Fibroblast of villous mesenchyme (primary cell): ENCODE measurements at places on chromosomes 6 and 20. TPM values are rescaled to one million over a fixed set of nuclear protein-coding genes. Genes with fewer than 3 reads are reported as not detected.

DNA sequence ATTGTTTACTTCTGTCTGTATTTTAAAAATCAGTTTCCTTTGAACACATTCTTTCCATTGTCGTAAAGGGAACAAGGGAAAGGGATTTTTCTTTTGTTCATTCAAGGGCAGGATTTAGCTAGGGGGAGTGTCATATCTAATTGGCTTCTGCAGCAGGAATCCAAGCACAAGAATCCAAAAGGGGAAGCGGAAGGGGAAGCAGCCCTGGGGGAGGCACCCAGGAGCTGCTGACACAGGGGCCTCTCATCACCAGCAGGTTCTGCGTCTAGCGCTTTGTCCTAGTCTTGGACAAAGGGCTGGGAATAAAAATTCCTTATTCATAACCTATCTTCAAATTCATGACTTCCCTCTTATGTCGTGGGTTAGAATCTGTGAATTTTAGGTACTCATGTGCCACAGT is 13.7 kb downstream of the RIPK1 start:
- no peak for DNase-seq

TCF21 gene
- under 0.01 and 1.3 TPM in 2 replicates for total RNA-seq

HCRTR2 gene
- not detected in 2 replicates for total RNA-seq

- DNase-seq = peak; percentile 96
Observed at GRCh38 chr6:149941583-149942460, at the start of gene ULBP2. ULBP2 (plus strand) TSS chr6:149942014; CDS start chr6:149942073, 59 bp downstream.

DNA sequence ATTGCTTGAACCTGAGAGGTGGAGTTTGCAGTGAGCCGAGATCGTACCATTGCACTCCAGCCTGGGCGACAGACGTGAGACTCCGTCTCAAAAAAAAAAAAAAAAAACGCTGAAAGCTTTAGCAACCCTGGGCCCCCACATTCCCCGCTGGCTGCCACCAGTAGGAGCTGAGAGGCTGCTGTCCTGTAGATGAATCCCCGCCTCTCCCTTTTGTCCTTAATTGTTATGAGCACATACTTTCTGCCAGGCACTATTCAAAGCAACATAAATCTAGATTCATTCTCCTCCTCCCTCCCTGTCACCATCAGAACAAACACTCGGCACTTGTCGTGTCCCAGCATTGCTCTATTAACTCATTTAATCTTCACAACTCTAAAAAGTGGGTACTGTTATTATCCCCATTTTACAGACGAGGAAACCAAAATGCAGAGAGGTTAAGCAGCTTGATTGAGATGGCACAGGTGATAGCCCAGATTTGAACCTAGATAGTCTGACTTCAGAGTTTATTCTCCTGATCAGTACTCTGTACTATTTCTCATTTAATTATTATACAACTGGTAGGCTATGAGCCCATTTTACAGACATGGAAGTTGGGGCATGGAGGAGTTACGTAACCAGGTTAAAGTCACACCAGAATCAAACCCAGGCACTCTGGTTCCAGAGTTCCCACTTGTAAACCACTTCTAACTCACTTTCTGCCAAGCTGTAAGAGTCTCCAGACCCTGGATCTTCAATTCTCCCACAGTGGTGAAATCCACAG is 97.4 kb downstream of the EYA2 start:
- DNase-seq = no peak

SF3B5 gene
- 78.6 and 92.8 TPM in 2 replicates for total RNA-seq

SYCP2 gene
- 1.6 and 3.0 TPM in 2 replicates for total RNA-seq

ALDH5A1 gene
- total RNA-seq = 0.64 and 2.6 TPM in 2 replicates

DNA sequence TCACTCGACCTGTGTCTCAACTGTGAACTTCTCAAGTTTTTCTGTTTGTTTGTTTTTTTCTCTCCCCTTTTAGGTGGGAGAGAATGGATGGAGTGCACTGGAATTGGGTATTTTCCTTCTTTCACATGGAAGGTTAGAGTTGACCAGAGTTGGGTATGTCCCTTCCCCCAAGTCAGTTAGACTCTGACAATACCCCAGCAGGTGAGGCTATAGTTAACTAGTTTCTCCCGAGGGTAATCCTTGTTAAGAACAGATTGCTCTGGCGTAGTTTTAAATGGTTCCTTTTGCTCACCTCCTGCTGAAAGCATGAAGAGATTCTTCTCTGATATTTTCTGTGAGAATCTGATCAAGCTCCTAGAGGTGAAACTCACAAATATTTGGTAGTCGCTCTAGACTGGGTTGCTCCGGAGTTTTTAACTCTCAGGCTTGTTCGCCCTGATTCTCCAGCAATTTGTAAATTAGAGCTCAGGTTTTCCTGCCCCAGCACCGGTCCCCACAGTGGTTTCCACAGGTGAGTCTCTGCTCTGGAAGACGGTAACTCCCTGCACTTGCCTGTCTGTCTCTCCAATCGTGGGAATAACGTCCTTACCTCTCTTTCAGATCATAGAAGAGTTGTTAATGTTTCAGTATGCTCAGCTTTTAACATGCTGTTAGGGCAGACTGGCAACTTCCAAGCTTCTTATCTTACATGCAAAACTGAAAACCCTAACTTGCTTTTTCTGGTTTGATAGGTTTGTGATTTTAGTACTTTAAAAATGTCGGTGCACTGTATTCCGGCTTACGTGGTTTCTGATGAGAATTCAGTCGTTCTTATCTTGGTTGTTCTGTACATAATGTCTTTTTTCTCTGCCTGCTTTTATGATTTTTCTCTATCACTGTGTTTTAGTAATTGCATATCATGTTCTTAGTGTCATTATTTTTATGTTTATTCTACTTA is 111.2 kb upstream of the HIVEP1 start:
- DNase-seq = no peak

SOX18 gene
- under 0.01 TPM in 1 of 2 replicates, not detected in the other for total RNA-seq

BMP5 gene
- total RNA-seq = under 0.01 TPM in 1 of 2 replicates, not detected in the other

NOL4L gene
- total RNA-seq = 9.9 and 10.6 TPM in 2 replicates

- peak; percentile 91 for DNase-seq
Observed at GRCh38 chr6:16352258-16352635, 113.9 kb downstream of the GMPR start.

DNA sequence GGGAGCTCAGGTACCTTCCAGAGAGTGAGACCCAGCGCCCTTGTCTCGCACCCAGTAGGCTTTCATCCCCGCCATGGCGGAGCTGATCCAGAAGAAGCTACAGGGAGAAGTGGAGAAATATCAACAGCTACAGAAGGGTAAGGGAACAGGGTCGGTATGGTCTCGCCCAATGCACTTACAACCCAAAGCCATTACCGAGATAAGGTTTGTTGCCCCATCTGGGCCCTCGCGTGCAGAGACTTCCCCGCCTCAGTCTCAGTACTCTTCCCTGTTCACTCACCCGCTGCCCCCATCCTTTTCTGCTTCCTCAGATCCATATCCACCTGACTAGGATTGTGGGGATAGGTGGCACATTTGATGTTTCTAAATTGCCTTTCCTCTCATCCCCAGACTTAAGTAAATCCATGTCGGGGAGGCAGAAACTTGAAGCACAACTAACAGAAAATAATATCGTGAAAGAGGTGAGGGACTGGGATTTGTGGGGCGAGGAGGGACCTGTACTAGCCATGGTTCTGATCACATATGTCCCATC is 449 bp downstream of the PFDN6 start:
- DNase-seq = peak; percentile 14

ARG1 gene
- total RNA-seq = not detected in 2 replicates

PNRC1 gene
- 38.7 and 46.2 TPM in 2 replicates for total RNA-seq

CFB gene
- total RNA-seq = 3.5 and 12.1 TPM in 2 replicates

- no peak for DNase-seq
Observed at GRCh38 chr6:148109732-148110131, 232.9 kb upstream of the SASH1 start.

- DNase-seq = no peak
Observed at GRCh38 chr6:157908369-157909281, 73.0 kb upstream of the SYNJ2 start.

DNA sequence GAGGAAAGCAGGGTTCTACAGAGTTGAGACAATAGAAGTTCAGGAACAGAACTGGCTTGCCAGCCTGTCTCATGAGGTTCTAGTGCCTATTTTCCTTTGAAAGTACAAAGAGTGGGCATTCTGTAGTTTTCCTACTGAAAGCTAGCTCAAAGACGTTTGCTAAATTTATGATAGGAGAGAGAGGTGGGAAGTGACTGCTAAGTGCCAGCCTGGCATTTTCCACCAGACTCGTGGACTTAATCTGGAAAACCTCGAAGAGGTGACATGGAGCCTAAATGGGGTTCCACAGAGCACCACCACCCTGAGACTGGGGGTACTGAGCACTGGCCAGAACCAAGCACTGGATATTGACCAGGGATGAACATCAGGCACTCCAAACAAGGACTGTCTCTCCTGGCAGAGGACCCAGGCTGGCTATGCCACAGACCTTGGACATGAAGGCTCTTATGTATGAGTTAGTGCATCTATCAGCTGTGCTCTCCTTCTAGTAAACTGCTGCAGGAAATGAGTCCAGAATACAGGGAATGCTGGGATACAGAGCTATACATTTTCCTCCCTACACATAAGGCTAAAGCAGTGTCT is 7.1 kb downstream of the PEX6 start:
- DNase-seq = no peak

DNA sequence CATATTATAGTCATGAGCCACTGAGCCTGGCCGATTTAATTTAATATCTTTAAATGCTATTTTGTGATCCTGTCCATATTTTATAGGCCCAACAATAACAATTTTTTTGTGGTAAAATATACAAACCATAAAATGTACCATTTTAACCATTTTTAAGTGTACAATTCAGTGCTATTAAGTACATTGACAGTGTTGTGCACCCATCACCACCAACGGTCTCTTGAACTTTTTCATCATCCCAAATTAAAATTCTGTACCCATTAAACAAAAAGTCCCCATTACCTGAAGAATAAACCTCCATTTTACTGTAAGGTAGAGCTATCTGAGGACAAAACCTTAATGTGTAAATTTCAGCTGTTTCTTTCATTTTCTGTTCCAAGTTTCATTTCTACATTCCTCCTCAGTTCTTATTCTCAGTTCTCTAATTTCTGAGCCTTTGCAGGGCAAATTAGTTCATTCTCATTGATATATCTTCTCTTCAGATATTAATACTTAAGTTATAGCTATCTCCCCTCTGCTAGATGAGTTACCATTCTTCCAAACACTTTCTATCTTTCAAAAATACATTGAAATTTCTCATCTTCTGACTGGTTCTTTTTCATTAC is 10.3 kb downstream of the MTO1 start:
- no peak for DNase-seq

GLP1R gene
- total RNA-seq = not detected in 2 replicates
